ENCODE measurements at places on chromosomes 3 and 15.
A peak's percentile ranks its signal among the peaks of the same experiment; 100 is the strongest.

DNA sequence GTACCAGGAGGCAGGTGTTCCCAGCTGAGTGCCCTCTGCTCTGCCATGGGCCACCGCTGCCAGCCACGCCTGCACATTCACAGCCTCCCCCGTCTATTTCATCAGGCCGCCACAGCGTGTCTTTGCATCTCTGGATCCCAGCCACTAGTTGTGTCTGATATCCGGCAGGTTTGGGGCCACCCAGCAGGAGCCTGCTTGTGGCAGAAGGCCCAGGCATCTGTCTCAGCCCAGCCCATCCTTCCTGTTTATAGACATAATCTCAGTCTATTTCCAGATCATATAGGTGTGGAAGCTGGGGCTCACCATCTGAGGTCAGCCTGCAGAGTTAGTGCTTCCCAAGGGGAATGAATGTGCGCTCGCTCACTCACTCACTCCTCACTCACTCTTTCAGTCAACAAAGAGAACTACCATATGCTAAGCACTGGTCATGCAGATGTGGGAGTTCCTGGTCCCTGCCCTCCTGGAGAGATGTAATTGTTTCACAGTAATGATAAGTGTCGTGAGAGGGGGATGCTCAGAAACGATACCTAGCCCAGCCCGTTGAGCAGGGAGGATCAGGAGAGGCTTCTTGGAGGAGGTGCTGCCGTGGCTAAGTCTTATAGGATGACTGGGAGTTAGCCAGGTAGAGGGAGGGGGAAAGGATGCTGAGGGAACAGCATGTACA lies 60.6 kb downstream of the FGD5 start:
- no peak for DNase-seq

DNA sequence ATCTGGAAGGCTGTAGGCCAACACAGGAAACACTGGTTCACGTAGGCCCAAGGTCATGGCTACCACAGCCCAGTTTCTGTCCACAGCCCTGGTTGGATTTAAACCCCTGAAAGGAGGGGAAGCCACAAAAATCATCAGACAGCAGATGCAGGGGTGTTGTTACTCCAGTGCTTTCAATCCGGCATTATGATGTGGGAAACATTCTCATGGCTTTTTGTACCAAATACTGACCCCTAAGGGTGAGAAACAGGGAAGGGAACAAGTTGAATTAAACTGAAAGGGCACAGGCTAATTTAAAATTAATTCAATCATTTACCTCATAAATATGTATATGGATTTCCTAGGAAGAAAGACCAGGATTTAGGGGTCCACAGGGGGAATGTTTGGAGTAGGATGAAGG lies 375.6 kb downstream of the CTNNB1 start:
- no peak for DNase-seq

GRCh38 chr3:152671446-152672319 lies 163.2 kb upstream of the P2RY1 start:
- DNase-seq = no peak

GRCh38 chr3:169362868-169363267 lies 300.6 kb downstream of the MECOM start:
- no peak for DNase-seq

DNA sequence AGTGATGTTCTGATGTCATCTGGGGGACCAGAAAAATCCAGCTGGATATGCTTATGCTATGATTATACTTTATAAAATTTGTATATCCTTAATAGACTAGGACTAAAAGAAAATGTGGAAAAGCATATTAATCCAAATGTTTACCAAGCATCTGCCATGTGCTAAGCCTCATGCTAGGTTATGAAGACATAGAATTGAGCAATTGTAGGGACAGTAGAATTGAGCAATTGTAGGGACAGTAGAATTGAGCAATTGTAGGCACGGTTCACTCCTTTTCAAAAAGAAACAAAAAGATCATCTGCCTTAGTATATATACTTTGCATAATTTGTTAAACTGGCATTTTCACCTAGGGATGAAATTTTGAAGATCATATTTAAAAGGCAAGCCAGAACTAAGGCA lies 18.3 kb downstream of the ABHD5 start:
- peak; percentile 54 for DNase-seq

DNA sequence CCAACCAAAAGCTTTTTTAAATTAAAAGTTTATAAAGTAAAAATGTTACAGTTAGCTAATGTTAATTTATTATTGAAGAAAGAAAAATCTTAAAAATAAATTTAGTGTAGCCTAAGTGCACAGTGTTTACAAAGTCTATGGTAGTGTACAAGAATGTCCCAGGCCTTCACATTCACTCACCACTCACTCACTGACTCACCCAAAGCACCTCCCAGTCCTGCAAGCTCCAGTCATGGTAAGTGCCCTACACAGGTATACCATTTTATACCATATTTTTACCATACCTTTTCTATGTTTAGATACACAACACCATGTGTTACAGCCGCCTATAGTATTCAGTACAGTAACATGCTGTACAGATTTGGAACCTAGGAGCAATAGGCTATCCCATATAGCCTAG lies 29.1 kb downstream of the SSR3 start:
- no peak for DNase-seq

DNA sequence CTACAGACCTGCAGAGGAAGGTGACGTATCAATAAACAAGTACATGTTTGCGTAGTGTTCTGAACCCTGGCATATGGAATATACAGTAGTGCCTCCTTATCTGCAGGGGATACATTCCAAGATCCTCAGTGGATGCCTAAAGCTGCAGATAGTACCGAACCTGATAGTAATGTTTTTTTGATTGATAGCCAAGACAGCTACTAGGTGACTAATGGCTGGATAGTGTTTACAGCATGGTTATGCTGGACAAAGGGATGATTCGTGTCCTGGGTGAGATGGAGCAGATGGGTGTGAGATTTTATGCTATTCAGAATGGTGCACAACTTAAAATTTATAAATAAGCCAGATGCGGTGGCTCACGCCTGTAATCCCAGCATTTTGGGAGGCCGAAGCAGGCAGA lies 55.8 kb upstream of the IGF2BP2 start:
- DNase-seq = no peak

- no peak for DNase-seq
Measured at GRCh38 chr3:135499426-135499825, 466.1 kb upstream of the PPP2R3A start.
